ENCODE measurements at places on chromosomes 2 and 18.

GRCh38 chr2:78989051-78989450 lies 36.5 kb upstream of the REG3G start:
- DNase-seq, result no peak

GRCh38 chr18:45926085-45926484 lies 41.0 kb downstream of the EPG5 start:
- no peak for DNase-seq

DNA sequence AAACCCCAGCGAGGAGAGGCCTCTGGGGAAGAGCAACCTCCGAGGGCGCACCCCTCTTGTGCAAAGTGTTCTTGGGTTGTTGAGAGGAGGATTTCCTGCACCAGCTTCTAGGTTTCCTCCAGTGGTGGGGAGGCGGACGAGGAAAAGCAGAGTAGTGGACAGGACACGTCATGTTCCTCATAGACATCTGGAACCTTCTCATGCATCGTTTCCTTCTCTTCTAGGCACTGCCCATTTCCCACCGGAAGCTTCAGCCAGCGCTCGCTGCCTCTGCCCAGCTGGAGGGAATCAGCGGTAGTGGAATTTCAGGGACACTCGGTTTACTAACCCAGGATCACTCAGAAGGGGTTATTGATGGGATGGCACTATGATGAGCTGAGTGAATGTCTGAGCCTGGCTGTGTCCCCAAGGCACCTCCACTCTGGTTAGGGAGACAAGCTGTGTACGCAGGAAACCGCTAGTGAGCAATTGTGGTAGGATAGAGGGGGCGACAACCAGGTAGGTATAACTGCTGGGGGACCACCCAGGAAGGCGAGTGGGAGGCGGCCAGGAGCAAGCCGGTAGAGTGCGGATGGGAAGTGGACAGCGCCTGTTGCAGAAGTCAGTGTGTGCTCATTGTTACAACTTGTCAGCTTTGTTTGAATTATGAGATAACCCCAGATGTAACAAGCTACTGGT lies 960 bp upstream of the APOB start:
- DNase-seq, result no peak

GRCh38 chr18:78510636-78511035 lies 469.0 kb upstream of the SALL3 start:
- DNase-seq, result no peak

DNA sequence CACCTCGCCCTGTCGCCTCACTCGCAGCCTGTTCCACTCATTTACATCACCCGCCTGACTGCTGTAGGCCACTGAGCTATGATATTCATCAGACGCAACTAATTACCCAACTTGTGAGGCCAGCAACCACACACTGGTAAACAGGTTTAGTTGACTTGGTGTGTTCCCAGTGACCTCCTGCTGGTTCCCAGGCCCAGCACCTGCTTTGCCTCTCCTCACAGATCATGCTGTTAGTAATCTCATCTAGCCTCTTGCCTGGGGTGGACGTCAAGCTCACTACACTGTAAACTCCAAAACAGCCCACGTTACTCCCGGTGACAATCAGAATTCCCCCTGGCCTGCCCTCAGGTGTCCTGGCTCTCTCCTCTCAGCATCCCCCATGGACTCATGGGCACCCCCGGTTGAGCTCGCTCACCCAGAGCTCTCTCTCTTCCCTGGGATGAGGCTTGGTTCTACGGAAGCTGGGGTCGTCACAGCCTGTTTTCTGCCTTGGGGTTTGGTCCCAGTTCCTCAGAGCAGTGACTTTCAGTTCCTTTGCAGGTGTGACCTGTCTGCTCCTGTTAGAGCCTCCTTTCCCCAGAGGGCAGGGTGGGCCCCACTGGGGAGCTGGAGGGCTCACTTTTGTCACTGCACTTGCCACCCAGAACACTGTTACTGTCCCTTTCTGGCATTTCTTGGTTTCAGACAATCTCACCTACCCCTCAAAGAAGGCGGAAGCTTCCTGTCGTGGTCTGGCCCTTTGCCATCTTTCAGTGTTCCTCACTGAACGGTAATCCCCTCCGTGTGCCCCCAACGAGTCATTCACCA lies 40.3 kb downstream of the INPP5D start:
- no peak for DNase-seq

- DNase-seq, result no peak
Observed at GRCh38 chr2:33042819-33043218, 96.1 kb downstream of the LTBP1 start.

- DNase-seq, result no peak
Observed at GRCh38 chr2:228516019-228516418, 334.5 kb upstream of the SPHKAP start.

Data from HFF-Myc (cell line).